ENCODE measurements at places on chromosomes 11 and 22.

DNA sequence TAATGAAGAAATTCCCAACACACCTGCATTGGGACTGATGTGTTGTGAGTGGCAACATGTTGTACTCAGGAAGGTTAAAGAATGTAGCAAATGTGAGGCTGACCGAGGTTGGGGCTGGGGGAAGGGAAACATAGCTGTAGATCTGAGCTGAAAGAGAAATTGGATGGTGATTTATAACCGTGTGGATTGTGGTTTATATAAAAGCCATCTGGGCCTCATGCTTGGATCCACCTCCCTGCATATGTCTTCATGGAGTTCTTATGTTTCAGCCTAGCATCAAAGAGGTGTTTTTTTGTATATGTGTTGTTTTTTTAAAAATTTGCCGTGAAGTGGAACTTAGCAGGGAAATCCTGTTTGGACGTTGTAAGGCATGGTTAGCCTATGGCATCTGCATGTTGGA, 141.3 kb downstream of the NAV2 start:
- peak; percentile 29 for DNase-seq

- DNase-seq, result no peak
Observed at GRCh38 chr11:72970557-72971118, 156.4 kb downstream of the ATG16L2 start.

DNA sequence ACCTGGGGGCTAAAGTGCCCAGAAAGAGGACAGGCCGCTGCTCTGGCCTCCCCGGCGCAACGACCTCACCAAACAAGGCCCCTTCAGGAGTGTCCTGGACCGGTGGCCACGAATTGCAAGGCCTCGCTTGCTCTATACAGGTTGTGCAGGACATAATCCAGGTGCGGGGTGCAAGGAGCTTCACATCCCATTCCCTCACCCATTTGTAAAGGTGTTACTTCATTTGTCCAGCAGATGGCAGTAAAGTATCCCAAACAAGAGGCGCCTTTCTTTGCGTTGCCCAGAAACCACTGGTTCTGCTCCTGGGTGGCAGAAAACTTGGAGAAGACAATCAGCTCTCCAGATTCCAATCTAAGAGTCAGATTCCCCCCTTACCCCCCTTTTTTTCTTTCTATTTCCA, 35.9 kb upstream of the PRDM11 start:
- peak; percentile 85 for DNase-seq

- DNase-seq, result peak; percentile 5
Observed at GRCh38 chr11:83862691-83863090, 576.5 kb upstream of the CCDC90B start.

GRCh38 chr11:129728581-129728980, 87.1 kb upstream of the TMEM45B start:
- DNase-seq, result no peak

- DNase-seq, result no peak
Observed at GRCh38 chr22:49515475-49515874, 312.2 kb downstream of the BRD1 start.

- peak; percentile 83 for DNase-seq
Observed at GRCh38 chr22:33000342-33001280, 57.6 kb downstream of the SYN3 start.

DNA sequence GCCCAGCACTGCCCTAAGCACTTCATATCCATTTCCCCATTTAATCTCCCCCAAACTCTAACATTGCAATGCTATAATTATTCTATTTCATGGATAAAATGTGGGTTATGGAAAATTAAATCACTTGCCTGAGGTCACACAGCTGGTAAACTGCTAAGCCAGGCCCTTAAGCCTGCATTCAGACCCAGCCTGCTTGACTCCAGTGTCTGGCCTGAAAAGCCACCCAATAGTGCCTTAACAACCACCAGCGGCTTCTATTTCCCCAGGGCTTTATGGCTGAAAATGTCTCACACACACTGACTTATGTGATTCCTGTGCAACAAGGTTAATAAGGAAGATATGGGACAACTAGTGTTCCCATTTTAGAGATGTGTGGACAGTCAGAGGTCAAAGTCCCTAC, 178.5 kb upstream of the SNX19 start:
- no peak for DNase-seq

DNA sequence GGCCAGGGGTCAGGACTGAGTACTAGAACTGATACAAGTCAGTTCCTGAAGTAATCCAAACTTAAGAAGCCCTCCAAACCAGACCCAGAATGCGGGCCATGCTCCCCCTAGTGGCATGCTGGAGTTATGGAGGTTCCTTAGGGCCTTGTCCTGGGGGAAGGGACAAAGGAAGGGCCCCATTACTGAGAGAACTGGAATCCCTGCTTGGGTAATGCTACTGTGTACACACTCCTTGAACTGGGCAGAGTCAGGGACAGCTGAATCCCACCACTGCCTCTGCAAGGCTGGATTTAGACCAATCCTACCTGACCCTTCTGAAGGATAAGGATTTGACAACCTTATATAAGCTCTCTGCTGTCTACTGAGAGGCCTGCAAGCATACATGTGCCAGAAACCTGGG, 97.3 kb upstream of the AKIP1 start:
- peak; percentile 88 for DNase-seq

DNA sequence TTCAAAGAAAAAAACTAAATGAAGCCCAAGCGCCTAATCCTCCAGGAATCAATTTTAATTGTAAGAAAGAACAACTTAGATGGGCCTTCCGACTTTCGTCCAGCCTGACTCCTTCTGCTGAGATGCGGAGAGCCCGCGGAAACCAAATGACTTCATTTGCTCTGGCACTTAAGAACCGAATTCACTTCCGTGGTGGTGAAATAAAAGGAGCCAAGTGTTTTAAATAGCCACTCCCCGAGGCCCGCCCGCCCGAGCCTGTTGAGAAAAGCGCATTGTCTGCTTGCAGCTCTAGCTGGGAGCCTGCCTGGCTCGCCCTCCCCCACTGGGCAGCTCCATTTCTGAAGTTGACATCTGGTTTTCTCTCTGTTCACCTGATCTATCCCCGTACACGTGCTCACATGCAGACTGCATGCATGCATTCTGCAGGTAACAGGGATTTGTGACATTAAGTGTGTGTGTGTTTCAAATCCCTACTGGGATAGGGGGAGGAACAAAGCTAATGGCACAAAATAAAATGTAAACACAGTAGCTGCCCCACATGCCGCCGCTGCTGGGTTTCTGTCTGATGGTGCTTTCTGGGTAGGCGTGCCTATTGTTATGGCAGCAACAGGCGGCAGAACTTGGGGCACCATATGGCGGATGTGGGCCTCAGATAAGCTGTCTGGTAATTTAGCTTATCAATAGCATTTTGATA, 6.2 kb downstream of the TEAD1 start:
- peak; percentile 94 for DNase-seq

- DNase-seq, result no peak
Observed at GRCh38 chr11:474914-475506, 24.9 kb downstream of the PTDSS2 start.

DNA sequence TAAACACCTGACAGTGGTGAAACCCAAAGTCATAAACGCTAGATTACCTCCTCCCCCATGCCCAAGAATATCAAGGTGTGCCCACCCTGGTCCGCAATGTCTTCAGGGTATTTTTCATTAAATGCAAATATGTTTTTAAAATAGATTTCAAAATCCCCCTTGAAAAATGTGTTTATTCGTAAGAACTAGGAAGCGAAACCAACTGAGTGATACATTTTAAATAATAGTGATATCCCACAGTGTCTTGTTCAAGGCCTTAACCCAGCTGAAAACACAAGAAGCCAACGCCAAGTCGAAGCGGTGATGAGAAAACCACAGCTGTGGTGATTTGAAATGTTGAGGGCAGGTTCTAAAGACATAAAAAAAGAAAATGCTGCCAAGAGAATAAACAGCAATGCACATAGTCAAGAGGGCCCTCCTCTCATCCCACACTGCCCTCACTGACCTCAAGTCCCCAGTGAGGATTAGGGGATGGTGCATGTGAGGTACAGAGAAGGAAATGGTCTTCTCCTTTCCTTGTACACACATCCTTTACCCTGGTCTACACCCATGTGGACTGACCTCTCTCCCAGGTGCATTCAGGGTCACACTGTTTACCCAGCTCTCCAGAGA, 25.5 kb downstream of the KCNJ1 start:
- no peak for DNase-seq

- no peak for DNase-seq
Observed at GRCh38 chr11:12799334-12799835, 125.2 kb downstream of the TEAD1 start.

DNA sequence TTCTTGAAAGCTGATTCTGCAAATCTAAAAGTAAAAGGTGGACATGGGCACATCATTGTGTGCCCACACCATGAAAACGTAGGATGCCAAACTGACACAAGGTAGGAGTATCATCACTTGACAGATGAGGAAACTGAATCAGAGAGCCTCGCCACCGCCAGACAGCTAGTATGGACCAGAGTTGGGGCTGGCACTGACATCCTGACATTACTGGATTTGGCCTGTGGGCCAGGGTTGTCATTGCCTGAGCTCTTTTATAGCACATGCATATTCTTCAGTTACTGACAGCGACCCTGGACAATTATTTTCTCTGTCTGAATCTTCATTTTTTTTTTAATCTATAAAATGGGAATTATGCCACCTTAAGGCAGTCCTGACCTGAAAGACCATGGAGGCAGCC, 16.5 kb downstream of the USP35 start:
- no peak for DNase-seq

DNA sequence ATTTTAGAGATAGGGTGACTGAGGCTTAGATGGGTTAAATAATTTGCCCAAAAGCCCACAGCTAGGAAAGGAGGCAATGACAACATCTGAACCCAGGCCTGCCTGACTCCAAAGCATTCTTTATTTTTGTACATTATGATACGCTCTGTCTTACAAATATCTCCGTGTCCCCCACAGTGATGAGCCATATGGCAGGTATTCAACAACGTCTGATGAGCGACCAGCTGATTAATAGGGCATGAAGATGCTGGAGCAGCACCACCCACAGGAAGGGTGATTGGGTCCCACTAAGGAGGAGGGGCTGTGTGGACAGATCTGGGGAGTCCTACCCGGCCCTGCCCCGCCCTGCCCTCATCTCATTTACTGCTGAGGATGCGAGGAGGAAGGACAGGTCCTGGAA, 380.6 kb downstream of the CADM1 start:
- no peak for DNase-seq

GRCh38 chr11:130908770-130909625, 7.3 kb downstream of the SNX19 start:
- peak; percentile 84 for DNase-seq

- no peak for DNase-seq
Observed at GRCh38 chr11:24225501-24225900, 271.4 kb upstream of the LUZP2 start.

- DNase-seq, result peak; percentile 14
Observed at GRCh38 chr11:107385361-107385981, 72.2 kb downstream of the CWF19L2 start.

- DNase-seq, result peak; percentile 100
Observed at GRCh38 chr11:65919141-65919572, at the start of gene DRAP1. Gene DRAP1, plus strand, starts transcription at chr11:65919426. Its CDS starts 76 bp downstream, at chr11:65919502.

DNA sequence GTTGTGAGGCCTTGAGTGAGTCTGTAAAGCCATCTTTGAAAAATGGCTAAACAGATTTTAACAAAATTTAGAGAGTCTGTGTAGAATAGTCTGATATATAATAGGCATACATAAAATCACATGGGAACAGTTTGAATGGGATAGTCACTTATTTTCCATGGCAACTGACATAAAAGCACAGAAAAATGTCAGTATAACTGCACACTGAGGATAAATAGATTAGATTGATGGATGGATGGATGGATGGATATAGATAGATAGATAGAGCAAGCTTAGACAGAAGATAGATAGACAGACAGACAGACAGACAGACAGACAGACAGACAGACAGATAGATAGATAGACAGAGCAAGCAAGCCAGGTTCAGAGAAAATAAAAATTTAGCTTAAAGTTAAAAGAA, 660.2 kb upstream of the API5 start:
- DNase-seq, result no peak

DNA sequence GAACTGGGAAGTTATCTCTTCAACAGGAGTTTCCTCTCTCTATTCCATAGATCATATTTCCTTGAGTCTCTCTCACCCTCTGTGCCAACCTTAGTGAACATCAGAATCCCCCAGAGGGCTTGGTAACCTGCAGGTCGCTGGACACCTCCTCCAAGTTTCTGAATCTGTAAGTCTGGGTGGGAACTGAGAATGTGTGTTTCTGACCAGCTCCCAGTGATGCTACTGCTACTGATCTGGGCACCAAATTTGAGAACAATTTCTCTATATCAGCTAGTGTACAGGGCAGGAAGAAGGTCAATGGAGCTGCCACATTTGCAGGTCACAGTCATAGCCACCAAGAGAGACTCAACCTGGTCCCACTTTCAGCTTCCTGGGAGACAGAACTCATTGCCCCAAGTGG, 62.9 kb downstream of the RCN1 start:
- DNase-seq, result no peak

DNA sequence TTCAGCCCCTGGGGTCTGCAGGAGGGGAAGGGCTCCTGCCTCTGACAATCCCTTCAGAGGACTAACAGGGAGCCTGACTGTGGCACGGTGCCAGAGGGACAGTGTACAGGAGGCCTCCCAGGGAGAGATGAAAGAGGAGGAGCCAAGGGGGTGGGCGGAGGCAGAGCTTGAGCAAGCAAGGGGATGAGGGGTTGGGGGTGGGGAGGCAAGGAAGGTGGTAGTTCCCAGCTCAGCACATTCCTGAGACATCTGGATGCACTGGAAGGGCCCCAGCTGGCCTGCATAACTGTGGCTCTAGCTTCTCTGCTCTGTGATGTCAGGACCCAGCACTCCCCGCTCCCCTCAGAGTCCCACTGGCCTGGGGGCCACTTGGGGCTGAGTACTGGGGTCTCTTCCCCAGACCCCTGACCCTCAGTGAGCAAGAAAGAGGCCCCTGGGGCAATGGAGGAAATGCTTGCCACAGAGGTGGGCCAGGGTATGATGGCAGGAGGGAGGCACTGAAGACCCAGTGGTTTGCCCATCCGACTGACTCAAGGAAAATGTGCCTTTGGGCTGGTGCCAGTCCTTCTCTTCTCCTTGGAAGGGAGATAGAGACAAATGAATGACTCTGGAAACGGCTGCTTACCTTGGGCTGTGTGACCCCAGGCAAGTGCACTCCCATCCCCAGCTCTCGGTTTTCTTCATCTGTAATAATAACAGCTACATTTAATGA, 13.3 kb downstream of the CREB3L1 start:
- DNase-seq, result peak; percentile 88

GRCh38 chr11:75245356-75246005, 4.9 kb downstream of the TPBGL start:
- DNase-seq, result no peak

- peak; percentile 72 for DNase-seq
Observed at GRCh38 chr11:9566561-9567063, 6.9 kb upstream of the WEE1 start.

DNA sequence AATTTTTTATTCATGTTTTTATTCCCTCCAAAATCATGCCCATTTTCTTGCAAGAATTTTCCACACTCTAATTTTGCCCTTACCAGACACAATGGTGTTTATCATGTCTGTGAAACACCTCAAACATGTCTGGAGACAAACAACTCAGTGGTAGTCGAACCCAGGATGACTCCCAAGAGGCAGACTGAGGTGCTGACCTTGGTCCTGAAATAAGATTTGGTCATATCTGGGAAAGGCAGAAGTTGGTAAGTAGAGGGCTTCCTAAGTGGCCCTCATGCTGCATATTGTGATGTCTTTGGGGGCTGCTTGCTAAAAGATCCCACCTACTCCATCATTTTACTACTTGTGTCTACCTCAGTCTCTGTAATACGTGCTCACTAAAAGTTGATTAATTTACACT, 369.4 kb upstream of the ISX start:
- DNase-seq, result peak; percentile 8

- DNase-seq, result no peak
Observed at GRCh38 chr11:61080986-61081590, 21.2 kb upstream of the CD5 start.

Measured in astrocyte of the hippocampus (primary cell).